Naive thymus-derived CD8-positive, alpha-beta T cell (primary cell): ENCODE measurements at places on chromosomes 6 and 20.
A peak's percentile ranks its signal among the peaks of the same experiment; 100 is the strongest.

DNA sequence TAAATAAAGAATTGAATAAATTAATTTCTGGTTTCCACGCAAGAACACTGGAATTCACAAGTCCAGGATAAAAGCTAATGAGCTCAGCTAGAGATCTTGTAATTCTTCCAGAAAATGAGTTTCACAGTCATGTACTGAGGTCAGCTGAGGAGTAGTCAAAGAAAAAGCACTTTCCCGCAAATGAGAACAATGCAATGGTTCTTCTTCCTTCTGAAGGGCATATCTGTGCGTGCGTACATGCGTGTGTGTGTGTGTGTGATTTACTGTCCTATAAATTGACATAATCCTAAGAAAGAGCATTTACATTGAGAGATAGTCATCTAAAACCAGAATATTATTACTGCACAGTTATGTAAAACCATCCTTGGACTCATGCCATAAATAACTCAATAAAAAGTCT, 968.9 kb upstream of the EYS start:
- no peak for DNase-seq

- no peak for DNase-seq
Observed at GRCh38 chr6:18260448-18261106, 3.8 kb downstream of the DEK start.

DNA sequence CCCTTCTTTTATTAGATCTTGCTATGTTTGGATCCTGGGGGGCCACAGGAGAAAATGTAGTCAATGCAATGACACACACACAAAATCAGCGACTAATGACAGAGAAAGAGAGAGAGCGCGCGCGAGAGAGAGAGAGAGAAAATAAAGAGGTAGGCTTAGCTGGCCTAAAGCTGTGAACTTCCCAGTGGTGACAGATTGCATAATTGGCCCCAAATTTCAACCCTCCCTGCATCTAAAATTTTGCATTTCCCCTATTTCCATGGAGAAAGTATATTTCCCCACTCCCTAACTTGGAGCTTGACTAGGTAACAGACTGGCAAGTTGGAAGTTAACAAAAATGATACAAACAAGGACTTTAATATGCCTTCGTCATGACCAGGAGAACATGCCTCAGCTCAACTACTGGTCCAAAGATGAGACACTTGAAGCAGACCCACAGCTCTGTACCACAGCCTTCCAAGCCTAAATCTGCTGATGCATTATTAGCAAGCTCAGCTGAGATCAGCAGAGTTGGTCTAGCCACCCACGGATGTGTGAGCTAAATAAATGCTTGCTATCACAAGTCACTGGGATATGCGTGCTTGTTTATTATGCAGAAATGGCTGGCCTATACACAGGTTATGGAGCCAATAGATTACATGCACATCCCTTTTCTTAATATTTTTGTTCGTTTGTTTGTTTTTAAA, 118.1 kb upstream of the PRDM1 start:
- no peak for DNase-seq

DNA sequence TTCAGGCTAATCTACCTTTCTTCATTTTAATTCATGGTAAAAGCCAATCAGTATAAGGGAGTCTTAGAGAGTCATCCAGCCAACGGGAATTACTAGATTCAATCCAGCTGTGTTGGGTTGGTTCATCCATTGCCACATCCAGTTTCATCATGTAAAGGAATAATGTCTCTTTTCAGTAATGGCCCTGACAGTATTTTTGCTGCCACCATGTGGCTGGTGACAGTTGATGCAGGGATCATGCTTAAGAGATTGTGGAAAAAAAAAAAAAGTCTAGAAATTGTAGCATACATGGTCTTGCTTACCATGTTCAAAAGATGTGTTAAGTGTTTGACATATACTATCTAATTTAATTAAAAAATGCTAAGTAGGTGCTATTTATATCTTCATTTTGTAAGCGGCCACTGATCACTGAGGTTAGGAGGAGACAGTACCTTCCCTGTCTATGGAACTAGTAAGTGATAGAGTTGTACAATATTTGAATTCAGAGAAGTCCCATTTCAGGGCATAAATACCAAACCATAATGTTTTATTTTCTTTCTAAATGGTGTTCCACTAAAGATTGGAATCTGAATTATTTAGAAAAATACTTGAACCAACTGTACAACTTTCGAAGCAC, 135.9 kb downstream of the KHDRBS2 start:
- DNase-seq: no peak

GRCh38 chr20:32675223-32675975, 1.7 kb upstream of the C20orf203 start:
- DNase-seq: no peak

DNA sequence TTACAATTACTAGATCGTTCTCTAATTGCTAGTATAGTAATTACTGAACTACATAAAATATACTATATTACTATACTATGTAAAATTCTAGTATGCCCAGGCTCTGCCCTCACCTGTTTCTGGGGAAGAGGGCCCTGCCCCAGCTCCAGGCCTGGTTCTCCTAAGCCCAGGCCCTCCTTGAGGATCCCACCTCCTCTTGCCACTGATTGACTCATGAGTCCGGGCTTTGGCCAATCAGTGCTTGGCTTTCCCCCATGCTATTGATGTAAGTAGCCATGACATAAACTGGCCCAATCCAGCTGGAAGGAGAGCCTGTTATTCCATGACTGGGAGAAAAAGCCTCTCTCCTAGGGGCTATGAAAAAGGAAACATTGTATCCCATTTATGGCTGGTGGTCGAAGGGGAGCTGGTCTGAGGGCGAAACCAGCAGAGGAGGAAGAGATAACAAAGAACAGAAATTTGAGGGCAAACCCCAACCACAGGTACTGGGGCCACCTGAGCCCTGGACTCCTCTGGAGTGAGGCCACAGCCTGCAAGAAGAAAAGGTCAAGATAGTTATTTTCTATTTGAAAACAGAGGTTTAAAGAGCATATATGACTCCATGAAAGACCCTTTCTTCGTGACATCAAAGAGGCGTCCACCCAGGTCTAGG, 129.3 kb upstream of the CD93 start:
- DNase-seq: no peak

DNA sequence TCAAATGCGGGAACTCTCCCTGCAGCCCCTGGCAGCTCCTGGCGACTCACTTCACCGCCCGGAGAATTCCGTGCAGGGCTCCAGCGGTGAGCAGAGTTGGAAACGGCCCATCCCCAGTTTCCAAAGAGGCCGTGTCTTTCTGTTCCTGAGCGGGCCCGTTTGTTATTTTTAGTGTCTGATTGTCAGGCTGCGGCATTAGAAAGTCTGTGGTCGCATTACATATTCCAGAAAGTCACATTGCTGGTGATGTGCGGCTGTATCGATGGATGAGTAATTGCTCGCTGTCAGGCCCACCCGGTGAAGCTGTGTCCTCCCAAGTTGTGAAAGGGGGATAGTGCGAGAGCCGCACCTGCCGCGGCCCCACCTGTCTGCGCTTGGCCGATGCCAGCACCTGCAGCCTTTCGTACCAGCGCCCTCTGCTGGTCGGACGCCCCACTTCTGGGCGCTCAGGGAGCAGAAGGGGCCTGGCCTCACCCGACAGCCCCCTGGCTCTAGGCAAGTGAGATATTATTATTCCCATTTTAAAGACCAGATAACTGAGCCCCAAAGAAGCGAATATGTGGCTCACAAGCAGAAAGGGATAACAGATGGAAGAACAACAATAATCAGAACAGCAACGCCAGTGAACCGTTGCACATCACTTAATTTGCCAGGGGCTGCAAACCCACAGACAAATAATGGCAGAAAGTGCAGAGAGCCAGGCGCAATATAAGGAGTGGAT, 244.9 kb downstream of the TSHZ2 start:
- peak; percentile 88 for DNase-seq

GRCh38 chr20:4029505-4030467, 14.4 kb upstream of the RNF24 start:
- no peak for DNase-seq

- DNase-seq: no peak
Observed at GRCh38 chr20:10316582-10316981, 98.0 kb downstream of the SNAP25 start.

GRCh38 chr6:36120979-36121786, 9.1 kb upstream of the MAPK13 start:
- peak; percentile 40 for DNase-seq

DNA sequence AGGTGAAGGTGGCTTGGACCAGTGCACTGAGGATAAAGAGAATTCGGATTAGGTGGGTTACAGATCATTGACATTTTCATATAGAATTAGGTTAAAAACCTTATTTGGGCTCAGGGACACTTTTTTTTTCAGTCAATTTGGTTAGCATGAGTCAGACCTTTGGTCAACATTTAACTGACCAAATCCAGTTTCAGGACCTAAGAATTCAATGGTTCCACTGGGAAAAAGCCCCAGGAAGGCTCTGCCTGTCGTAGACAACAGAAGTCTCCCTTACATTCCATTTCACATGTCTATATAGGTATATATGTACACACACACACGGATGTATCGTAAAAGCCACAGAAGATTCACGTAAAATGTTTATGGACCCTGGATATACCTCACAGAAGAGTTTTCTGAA, 184.2 kb upstream of the RREB1 start:
- no peak for DNase-seq

DNA sequence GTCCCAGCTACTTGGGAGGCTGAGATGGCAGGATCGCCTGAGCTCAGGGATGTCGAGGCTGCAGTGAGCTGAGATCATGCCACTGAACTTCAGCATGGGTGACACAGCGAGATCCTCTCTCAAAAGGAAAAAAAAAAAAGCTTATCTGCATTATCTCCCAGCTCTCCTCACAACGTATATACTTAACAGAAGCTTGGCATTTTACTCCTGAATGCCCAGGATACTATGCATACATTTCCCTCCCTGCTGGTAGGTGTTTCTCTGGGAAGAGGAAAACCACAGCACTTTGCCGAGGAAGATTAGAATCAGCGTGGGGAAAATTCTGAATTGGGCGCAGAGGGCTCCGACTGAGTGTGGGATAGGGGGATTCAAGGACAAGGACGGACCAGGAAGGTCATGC, 800.6 kb downstream of the DHX35 start:
- no peak for DNase-seq

DNA sequence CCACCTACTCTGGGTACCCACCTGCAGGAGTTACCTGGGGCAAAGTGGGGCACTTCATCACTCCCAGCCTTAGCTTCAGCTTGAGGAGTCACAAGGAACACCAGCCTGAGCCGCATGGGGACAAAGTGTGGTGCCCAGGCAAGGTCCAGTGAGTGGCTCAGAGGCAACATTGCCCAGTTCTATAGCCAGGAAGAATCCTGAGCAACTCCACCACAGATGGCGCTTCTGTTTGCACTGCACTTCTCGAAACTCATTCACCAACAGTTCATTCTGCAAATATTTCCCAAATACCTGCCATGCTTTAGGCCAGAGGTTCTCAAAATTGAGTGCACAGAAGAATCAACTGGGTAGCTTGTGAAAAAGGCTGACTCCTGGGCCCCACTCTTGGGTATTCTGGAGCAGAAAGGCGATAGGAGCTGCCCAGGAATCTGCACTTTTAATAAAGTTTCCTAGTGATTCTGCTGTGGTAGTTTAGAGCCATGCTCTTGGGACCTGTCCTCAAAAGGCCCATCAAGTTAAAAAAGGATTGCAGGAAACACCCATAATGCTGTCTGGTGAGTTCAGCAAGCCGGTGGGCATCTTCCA, 83.1 kb downstream of the VEGFA start:
- DNase-seq: no peak

GRCh38 chr20:726160-726559, 42.1 kb downstream of the SLC52A3 start:
- DNase-seq: no peak

DNA sequence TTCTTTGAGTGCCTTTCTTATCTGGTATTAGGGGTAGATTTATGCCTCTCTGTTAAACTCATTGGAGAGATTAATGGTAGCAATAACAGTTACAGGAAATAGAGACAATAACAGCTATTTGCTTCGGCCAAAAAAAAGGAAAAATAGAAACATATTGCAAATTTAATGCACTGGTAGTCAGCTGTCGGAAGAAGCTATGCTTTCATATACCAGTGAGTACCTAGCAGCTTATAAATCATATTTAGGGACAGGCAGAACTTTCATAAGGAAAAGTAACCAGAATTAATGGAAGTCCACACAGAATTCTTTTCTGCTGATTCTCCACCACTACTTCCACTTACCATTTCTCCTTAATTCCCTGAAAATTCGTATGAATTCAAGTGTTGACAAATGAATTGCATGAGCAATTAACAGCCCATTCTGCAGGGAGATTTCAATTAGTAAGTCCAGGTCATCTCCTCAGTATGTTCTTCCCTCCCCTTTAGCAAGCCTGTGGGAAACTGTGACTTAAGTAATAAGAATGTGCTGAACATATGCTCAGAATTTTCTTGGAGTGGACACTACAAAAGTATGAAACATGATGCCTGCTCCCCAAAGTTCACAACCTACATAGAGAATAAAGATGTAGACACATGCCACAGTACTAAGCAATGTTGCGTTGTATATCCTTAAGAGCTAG, 196.7 kb upstream of the KCNQ5 start:
- no peak for DNase-seq

DNA sequence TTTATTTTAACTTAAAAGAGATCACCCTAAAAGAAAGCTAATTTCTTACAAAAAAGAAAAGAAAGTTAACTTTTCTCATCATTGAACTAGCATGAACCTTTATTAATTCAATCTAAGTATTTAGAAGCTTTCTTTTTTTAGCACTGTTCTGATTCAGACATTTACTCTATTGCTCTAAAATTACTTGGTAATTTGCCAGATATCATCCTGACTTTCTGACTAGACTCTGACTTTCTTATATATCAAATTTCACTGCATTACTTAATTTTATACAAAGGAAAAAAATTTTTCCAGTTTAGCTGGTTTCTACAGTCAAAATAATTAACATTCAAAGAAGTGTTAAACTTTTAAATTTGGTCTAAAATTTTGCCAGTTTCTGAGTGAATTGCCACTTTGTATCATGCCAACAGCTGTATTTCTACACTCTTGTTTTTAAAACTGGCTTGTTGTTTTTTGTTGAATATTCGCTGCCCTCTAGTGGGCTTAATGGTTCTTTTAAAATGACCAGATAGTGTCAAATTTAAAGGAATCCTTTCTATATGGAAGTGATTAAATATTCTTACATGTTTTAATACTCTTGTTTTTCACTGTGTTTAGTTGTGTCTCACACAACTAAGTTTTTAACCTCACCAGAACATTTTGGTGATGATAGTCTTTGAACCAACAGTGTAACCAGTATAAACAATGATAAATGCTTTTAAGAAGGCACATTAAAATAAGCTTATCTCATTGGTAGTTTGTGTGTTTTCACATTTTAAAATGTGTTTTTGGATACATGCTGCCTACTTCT, 102.0 kb downstream of the POPDC3 start:
- no peak for DNase-seq
